ENCODE measurements at places on chromosomes 6 and 20.

DNA sequence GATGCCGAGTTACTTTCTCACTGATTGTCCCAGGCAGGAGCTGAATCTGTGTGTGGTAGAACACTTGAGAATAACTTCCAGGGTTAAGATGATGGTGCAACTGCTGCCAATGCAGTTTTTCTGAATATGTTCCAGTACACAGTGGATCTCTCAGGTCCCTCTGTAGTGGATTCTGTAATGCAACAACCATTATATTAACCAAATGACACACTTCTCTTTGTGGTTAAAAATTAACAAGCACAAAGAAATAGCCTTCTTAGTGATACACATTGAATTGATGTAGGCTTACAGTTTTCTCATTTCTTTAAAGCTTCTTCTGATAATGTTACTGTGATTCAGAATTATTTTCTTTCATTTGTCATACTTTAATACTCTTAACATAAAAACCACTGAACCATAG, 383.8 kb downstream of the ADGRB3 start:
- DNase-seq = no peak

DNA sequence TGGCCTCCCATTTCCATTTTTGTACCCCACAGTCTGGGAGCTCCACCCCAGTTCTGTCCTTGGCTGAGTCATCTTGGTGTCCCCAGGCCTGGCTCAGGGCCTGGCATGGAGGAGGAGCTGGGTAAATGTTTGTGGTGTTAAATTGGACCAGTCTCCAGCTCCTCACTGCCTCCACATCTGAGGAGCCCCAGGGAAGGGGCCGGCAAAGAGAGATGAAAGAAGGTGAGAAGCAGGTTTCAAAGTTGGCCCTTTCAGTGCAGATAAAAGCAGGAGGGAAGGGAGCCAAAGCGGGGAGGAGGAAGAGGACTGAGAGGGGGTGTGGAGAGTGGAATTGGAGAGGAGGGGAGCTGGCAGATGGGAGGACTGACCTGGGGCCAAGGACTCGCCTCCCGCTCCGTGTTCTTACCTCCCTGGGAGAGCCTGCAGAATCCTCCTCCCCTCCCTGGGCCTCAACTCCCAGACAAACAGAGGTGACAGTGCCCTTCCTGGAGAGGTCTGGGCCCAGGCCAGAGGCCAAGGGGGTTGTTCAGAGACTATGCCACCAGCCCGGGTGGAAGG, 89.0 kb downstream of the CD40 start:
- peak; percentile 36 for DNase-seq

DNA sequence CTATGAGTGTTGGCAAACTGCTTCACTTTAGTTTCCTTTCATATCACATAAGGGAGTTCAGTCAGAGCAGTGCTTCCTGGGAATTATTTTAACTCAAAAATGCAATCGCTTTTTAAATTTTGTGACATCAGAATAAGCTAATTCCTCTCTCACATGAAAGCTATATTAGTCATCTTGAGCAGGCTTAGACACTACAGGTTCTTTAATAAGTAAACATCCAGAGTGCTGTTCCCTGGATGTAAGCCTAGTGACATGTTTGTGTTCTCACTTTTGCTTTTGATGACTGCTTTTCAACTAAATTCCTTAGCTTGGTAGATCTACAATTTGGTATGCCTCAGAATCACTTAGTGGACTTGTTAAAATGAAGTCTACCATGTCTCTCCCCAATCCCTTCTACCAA, 252.7 kb upstream of the POU3F2 start:
- no peak for DNase-seq

DNA sequence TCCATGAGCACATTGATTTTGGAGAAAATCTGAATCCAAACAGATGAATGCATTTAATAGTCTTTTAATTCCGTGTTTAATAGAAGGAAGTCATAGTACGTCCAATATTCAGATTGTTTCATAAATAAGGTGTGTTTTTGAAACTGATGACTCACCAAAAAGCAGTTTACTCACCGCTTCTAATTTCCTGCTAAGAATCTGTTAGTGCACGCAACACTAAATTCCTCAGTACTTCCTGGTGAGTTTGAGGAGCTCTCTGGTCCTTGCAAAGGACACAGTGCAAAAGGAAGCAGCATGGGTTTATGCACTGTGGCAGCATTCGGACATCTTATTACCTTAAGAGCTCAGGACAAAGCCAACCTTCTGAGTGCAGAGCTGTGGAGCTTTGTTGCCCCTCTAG, 2.3 kb upstream of the ADGRF1 start:
- DNase-seq = no peak

- DNase-seq = no peak
Observed at GRCh38 chr6:150152891-150153876, 10.3 kb downstream of the PPP1R14C start.

DNA sequence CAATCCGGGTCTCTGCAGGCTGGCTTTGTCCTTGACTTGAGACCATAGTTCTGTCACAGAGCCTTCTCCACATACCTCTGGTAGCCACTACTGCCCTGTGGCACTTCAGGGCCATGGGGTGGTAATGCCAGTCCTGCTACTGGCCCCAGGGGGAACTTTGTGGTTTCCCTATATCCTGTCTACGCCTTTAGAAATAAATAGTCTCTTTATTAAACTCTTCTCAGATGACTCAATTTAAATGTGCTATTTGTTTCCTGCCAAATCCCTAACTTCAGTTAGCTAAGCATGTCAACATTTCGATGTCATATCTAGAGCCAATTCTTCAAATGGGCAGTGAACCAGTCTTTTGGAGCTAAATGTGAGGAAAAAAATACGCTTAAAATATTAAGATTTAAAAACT, 60.1 kb downstream of the SEL1L2 start:
- DNase-seq = no peak

DNA sequence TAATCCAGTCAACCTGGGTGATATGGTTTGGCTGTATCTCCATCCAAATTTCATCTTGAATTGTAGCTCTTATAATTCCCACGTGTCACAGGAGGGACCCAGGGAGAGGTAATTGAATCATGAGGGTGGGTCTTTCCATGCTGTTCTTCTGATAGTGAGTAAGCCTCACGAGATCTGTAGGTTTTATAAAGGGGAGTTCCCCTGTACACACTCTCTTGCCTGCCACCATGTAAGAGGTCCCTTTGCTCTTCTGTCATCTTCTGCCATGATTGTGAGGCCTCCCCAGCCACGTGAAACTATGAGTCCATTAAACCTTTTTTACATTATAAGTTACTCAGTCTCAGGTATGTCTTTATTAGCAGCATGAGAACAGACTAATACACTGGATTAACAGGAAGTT, 19.5 kb downstream of the GSTA3 start:
- DNase-seq = no peak

Measured in cerebellar nuclear complex (tissue), 1 donor.